Spinal cord (tissue), 10 donors: ENCODE measurements at places on chromosomes 1 and 21.

GRCh38 chr1:46461017-46461808, 28.4 kb upstream of the DMBX1 start:
- no peak for DNase-seq

GRCh38 chr1:20329793-20330542, 39.3 kb downstream of the VWA5B1 start:
- DNase-seq: no peak

DNA sequence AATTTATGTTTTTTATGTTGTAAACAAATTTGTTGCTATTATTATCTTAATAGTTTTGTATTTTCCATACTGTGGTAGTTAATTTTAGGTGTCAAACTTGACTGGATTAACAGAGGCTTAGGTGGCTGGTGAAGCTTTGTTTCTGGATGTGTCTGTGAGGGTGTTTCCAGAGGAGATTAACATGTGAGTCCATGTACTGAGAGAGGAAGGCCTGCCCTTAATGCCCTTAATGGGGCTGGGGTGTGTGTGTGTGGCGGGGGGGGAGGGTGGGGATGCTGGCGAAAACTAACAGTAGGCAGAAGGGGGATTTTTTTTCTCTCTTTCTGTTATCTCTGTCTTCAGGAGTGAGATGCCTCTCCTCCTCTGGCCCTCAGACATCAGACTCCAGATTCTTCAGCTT, 1.9 kb downstream of the OR14A16 start:
- no peak for DNase-seq

- no peak for DNase-seq
Measured at GRCh38 chr1:15323989-15324868, 77.2 kb downstream of the FHAD1 start.
